CD4-positive, alpha-beta T cell treated with Interleukin-12 subunit alpha and Interleukin-12 subunit beta, for 1 hour (primary cell): ENCODE measurements at places on chromosomes 6 and 20.

DNA sequence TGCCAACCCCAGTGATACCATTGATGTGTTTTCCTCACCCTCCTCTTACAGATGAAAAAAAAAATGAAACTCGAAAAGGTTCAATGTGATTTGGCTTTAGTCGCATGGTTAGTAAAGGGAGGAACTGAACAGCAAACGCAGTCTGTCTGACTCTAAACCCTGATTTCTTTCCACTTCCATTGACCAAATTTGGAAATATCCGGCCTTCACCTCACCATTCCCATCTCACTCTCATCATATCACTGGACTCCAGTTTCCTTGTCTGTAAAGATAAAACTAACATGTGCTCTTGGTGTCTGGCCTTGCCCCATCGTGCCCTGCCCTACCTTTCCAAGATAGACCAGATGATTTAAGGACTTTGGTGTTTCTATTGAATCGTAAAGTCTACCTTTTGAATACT is 48.7 kb upstream of the ADGRF1 start:
- DNase-seq, result no peak

- no peak for DNase-seq
Observed at GRCh38 chr20:40980828-40981310, 47.8 kb upstream of the TOP1 start.

- DNase-seq, result no peak
Observed at GRCh38 chr6:142087950-142088857, 44.5 kb upstream of the GJE1 start.

GRCh38 chr6:148173548-148173947 is 169.1 kb upstream of the SASH1 start:
- DNase-seq, result no peak
